ENCODE measurements at places on chromosomes 16 and 17. TPM values are rescaled to one million over a fixed set of nuclear protein-coding genes. Genes with fewer than 3 reads are reported as not detected.

DNA sequence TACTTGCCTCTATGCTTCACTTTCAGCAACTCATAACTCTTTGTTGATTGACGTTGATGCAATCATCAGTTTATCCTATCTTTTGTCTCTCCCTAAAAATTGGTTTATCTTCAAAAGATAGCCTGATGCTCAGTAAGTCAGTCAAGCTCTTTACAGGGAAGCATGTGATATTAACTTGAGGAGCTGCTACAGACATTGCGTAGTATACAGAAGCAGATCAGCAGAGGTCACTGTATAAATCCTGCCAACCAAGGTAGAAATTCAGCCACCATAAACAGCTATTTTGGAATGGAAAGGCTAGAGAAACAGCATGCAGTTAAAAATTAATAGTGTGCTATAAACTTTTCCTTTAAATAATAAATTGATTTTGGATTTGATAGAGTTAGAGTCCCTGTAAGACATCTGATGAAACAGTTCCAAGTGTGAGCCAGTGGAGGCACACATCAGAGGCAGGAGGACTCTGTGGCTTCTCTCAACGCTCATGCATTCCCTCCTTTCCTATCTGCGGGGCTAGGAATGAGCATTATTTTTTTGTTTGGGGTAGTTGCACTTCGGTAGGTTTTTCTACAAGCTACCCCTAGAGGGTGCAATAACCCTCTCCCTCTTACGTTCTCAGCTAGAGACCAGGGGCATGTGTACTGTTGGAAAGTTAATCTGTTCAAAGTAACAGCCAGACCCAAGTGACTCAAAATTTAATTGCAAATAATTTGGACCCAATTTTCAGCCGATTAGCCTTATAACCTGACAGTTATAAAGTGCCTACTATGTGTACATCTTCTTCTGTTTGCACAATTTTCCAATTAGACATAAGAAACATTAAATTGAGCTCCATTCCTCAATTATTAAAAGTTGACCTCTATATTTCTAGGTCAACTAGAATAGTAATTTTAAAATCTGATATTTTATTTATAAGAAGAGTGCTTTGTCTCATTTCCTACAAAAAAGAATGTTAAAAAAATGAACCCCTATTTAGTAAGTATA is 647.7 kb upstream of the SOX9 start:
- DNase-seq: peak; percentile 2

GRCh38 chr16:30127993-30128392 is 5.0 kb upstream of the MAPK3 start:
- DNase-seq: no peak

GRCh38 chr17:79231766-79232287 is 157.2 kb downstream of the ENGASE start:
- DNase-seq: no peak

DNA sequence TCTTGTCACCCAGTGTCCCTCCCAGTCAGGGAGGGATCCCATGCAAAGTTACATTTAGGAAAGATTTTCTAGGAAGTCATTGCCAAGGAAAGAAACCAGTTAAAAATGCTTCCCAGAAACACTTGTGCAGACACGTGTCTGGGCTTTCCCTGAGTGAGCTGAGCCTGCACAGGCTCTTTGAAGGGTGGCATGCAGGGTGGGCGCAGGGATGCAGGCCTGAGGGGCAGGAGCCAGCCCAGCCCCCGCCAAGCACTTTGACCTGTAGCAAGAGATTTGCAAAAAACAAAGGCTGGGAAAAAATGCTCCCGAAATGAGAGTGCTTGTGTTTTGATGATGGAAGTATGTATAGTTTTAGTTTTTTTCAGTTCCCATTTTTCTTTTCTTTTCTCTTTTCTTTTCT is 52.4 kb downstream of the B9D1 start:
- no peak for DNase-seq

DNA sequence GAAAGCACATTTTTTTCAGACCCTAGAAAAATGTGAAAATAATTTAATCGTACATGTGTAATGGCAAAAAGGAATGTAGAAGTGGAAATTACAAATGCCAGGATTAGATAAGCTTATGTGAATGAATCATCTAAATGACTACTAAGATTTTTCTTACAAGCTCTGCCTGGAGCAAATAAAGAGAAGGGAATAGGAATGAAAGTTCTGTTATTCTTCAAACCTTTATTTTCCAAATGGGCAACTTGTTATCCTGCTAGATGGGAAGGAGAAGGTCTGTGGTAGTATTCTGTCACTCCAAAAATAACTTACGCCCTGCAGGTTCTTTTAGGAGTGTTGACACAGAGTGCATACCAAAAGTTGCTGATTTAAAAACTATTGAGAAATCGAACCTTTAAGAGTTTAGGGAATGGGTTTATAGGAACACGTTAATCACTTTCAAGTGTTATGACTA is 9.7 kb downstream of the CTCF start:
- DNase-seq: no peak

The STAC2 gene
- total RNA-seq: not detected

The CTDNEP1 gene
- 54.6 TPM for total RNA-seq

The ZPBP2 gene
- total RNA-seq: not detected

The CTRB2 gene
- total RNA-seq: not detected

The HSPB9 gene
- total RNA-seq: not detected

The BFAR gene
- 56.4 TPM for total RNA-seq

The ATAD5 gene
- total RNA-seq: 1.6 TPM

The CCDC78 gene
- not detected for total RNA-seq

The C16orf54 gene
- total RNA-seq: 0.33 TPM
